ENCODE measurements at places on chromosomes 5 and 9. TPM values are rescaled to one million over a fixed set of nuclear protein-coding genes. Genes with fewer than 3 reads are reported as not detected.

Gene SCGB3A1
- not detected for total RNA-seq

Gene DBH
- 2.0 TPM for total RNA-seq

Gene ZNF300
- 2.9 TPM for total RNA-seq

Gene SLCO6A1
- total RNA-seq = not detected

Gene IFNA13
- 1.3 TPM for total RNA-seq

Gene PCDHB16
- total RNA-seq = 7.6 TPM

Gene URM1
- 48.3 TPM for total RNA-seq

Gene SLC36A2
- not detected for total RNA-seq

Gene ISOC1
- 5.2 TPM for total RNA-seq

Gene MZB1
- 0.98 TPM for total RNA-seq

Gene CDK7
- total RNA-seq = 17.3 TPM

Gene C5orf58
- not detected for total RNA-seq

Gene CREB3
- 36.0 TPM for total RNA-seq

Gene KIAA0825
- 11.9 TPM for total RNA-seq

Gene SHROOM1
- total RNA-seq = 20.5 TPM

Gene TNIP1
- 53.2 TPM for total RNA-seq

Gene COL15A1
- 0.74 TPM for total RNA-seq

Gene PTPA
- total RNA-seq = 212 TPM

Gene PLAC8L1
- 1.7 TPM for total RNA-seq

Gene FKBP15
- 37.4 TPM for total RNA-seq

Gene SUSD1
- 20.2 TPM for total RNA-seq

Gene SLC6A18
- total RNA-seq = not detected

Gene P4HA2
- total RNA-seq = 39.2 TPM

Gene GPR107
- total RNA-seq = 43.5 TPM

Gene THBS4
- 24.1 TPM for total RNA-seq
